Chondrocyte (in vitro differentiated cells): ENCODE measurements at places on chromosomes 16 and 17. TPM values are rescaled to one million over a fixed set of nuclear protein-coding genes. Genes with fewer than 3 reads are reported as not detected.

EVPLL gene
- not detected in 3 replicates for total RNA-seq

MYLK3 gene
- total RNA-seq, result 0.05 to 0.65 TPM (median 0.32 TPM) in 3 replicates

GNGT2 gene
- not detected in 3 replicates for total RNA-seq

KRT20 gene
- total RNA-seq, result not detected in 3 replicates

PRAC2 gene
- not detected in 3 replicates for total RNA-seq

HSF5 gene
- 0.08 to 0.10 TPM in 2 of 3 replicates, not detected in the other for total RNA-seq

GRCh38 chr16:4825196-4825595 lies 21.9 kb downstream of the GLYR1 start:
- H3K27ac ChIP-seq, result no peak overlapping the region
- no peak for DNase-seq
- H3K36me3 ChIP-seq, result peaks cover 38% of the 10 kb centered on the region
- no peak overlapping the region for H3K4me3 ChIP-seq
- no peaks in the 10 kb centered on the region for H3K27me3 ChIP-seq

GRCh38 chr16:66416136-66416535 lies 11.0 kb upstream of the BEAN1 start:
- peaks cover 2% of the 10 kb centered on the region for H3K27me3 ChIP-seq
- no peak for DNase-seq
- H3K36me3 ChIP-seq, result peaks cover 4% of the 10 kb centered on the region
- peaks cover 15% of the 10 kb centered on the region for H3K4me1 ChIP-seq

DNA sequence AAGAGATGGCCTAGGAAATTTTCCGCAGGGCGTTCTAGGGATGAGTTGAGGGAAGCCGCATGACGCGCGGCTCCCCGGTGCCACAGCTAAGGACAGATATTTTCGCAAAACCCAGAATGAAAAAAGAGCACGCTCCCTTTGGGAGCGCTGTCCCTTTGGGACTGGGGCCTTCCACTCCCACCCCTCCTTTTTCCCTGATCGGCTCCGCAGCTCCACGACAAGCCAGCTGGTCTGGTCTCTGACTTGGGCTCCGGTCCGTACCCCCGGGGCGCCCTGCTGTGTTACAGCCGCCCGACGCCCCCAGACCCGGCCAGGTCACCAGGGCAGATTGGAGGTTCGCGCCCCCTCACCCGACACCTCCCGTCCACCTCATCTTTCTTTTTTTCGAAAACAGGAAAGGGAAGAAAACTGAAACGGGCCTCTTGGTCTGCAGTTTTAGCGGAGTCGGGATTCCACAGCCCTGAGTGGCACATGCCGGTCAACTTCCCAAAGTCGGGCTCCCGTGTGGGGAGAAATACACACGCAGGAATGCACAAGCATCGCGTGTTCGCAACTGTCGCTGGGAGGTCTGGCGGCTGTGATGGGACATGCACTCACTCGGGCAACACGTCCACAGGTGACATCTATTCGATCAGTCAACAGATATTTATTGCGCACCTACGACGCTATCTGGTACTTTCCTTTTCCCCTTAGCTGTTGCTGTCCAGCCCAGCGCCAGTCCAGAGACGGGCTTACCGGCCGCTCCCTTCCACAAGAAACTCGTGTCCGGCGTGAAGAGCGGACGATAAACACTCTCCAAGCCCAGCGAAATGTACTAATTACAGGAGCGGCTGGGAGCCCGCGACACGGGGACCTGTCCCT lies 3.9 kb upstream of the SOX9 start:
- no peaks in the 10 kb centered on the region for H3K36me3 ChIP-seq
- H3K27me3 ChIP-seq, result peaks cover 20% of the 10 kb centered on the region
- peaks cover 41% of the 10 kb centered on the region for H3K4me1 ChIP-seq
- H3K27ac ChIP-seq, result no peak overlapping the region

DNA sequence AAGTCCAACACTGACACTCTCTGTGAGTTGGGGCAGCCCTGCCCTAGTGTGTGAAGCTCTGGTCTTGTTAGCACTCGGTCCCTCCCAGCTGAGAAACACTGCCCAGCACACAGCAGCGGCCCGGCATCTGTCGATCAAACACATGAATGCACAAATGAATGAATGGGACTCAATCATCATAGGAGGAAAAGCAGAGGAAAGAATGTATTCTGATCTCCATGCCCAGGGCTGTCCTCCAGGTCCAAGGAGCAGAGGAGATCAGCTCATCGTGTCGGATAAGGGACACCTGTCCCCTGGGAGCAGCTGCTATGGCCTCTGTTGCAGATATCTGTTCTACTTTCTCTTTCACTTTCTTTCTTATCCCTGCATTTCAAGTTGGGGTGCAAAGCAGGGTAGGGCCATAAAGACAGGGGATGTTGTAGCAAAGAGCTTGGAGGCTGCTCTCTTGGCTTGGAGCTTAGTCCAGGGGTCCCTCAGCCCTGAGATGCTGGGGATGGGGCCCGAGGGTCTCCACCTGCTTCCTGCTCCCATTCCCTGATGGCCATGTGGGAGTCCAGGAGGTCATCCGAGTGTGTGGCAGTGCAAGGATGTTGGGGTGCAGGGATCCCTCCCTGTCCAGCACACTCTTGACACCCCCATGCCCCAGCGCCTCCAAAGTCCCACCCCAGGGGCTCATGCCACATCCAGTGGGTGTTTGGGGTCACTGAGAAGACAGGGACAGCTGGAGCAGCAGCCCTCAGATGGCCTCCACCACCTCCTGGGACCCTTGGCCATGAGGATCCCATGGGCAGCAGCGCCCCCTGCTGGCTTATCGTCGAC lies 88.2 kb downstream of the IRF8 start:
- no peaks in the 10 kb centered on the region for H3K36me3 ChIP-seq
- H3K4me3 ChIP-seq, result no peak overlapping the region
- peaks cover 72% of the 10 kb centered on the region for H3K27me3 ChIP-seq
- DNase-seq, result no peak
- H3K4me1 ChIP-seq, result no peaks in the 10 kb centered on the region

DNA sequence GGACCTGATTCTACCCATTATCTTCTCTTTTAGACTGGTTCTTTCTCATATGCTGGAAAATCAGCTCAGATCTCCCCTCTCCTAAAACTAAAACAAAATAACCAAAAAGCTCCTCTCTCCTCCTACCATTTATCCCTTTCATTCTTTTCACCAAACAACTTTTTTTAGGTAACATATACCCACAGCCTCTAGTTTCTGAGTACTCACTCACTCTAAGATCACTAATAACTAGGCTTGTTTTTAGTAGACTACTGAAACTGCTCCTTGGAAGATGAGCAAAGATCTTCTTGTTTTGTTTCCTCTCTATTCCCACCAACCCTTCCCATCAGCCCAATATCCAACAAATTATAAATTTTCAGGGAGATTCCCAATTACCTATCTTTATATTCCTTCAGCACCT lies 129.0 kb downstream of the SKAP1 start:
- DNase-seq, result no peak
- no peak overlapping the region for H3K4me3 ChIP-seq
- no peaks in the 10 kb centered on the region for H3K4me1 ChIP-seq
- H3K27ac ChIP-seq, result no peak overlapping the region
- no peaks in the 10 kb centered on the region for H3K36me3 ChIP-seq

- H3K4me1 ChIP-seq, result no peaks in the 10 kb centered on the region
- no peak overlapping the region for H3K4me3 ChIP-seq
- peaks cover 30% of the 10 kb centered on the region for H3K36me3 ChIP-seq
- no peak for DNase-seq
These were observed 17.1 kb upstream of the FLCN start for GRCh38 chr17:17254036-17254435.

DNA sequence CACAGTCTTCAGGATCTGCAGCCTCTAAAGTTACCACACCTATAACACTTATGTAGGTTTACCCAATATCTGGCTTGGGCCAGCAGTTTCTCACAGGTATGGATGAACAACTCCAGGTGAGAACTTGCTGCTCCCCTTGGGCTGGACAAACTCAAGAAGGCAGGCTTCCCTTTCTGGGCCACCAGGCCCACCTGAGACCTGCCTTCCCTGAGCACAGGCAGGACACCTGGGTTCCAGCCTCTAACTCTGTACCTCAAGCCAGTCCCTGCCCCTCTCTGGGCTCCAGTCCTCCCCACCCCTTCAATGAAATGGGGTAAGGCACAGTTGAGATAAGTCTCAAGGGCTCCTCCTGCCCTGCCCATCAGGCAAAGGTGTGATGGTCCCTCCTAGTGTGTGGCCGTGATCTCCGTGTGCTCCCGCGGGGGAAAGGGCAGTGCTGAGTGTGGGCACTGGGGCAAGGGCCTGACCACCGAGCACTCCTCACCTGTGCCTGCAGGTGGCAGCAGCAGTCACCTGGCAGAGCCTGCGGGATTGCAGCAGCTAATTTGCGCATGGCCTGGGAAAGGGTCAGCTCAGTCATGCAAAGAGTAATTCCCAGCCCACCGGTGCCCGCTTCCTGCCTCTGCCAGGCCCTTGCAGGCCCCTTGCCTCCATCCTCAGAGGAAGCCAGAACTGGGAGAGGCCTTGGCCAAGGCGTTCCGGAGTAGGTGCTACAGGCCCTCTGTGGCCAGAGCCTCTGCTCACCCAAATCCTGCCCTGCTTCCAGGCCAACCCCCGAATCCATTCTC lies 28.2 kb upstream of the ADGRG1 start:
- no peak overlapping the region for H3K4me3 ChIP-seq
- peaks cover 1% of the 10 kb centered on the region for H3K27me3 ChIP-seq
- no peak overlapping the region for H3K27ac ChIP-seq
- peaks cover 6% of the 10 kb centered on the region for H3K36me3 ChIP-seq
- peak; percentile 70 for DNase-seq
- H3K4me1 ChIP-seq, result peaks cover 20% of the 10 kb centered on the region

- H3K27ac ChIP-seq, result no peak overlapping the region
- H3K4me1 ChIP-seq, result peaks cover 4% of the 10 kb centered on the region
- H3K27me3 ChIP-seq, result no peaks in the 10 kb centered on the region
These were observed 1.6 kb upstream of the GAST start for GRCh38 chr17:41710472-41711090.

GRCh38 chr17:74863420-74864296 lies 4.0 kb upstream of the GRIN2C start:
- peaks cover 17% of the 10 kb centered on the region for H3K4me1 ChIP-seq
- peaks cover 5% of the 10 kb centered on the region for H3K36me3 ChIP-seq
- peaks cover 18% of the 10 kb centered on the region for H3K27me3 ChIP-seq
- peak; percentile 86 for DNase-seq
- no peak overlapping the region for H3K27ac ChIP-seq

DNA sequence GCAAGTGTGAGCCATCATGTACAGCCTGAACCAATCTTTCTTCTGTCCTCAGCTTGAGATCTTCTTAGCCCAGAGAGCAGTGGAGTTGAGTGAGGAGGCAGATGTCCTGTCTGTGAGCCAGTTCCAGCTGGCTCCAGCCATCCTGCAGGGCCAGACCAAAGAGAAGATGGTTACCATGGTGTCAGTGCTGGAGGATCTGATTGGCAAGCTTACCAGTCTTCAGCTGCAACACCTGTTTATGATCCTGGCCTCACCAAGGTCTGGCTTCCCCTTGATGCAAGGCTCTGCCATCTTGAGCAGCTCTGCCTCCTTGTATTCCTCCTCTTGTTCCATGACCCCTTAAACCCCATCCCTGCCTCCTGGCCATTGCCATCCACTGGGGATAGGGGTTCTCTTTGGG lies 9.6 kb downstream of the CDK5RAP3 start:
- no peak overlapping the region for H3K27ac ChIP-seq
- no peaks in the 10 kb centered on the region for H3K4me1 ChIP-seq
- peaks cover 27% of the 10 kb centered on the region for H3K36me3 ChIP-seq
- H3K4me3 ChIP-seq, result no peak overlapping the region
- no peaks in the 10 kb centered on the region for H3K27me3 ChIP-seq
- no peak for DNase-seq

DNA sequence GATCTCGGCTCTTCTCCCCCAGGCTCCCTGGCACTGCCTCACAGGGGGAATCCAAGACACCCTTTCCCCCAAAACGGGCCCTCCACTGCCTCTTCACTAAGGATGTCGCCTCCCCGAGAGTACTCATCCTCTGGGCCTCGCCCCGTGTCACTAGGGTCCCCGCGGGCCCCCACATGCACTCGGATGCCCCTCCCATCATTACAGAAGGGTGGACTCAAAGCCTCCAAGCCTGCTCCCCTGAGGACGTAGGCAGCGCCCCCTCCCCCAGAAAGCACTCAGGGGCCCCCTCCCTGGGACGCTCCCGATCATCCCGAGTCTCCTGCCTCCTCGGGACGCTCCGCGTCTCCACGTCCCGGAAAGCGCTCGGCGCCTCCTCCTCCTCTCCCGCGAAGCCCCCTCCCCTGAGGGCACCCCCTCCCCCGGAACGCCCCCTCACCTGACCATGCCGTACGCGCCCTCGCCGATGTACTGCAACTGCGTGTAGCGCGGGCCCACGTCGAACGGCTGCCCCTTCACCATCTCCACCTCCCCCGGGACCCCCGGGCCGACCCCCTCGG lies 338 bp downstream of the MAPK3 start:
- no peaks in the 10 kb centered on the region for H3K27me3 ChIP-seq
- H3K4me3 ChIP-seq, result peak overlapping the region; percentile 87
- peak overlapping the region; percentile 57 for H3K27ac ChIP-seq
- no peak for DNase-seq

DNA sequence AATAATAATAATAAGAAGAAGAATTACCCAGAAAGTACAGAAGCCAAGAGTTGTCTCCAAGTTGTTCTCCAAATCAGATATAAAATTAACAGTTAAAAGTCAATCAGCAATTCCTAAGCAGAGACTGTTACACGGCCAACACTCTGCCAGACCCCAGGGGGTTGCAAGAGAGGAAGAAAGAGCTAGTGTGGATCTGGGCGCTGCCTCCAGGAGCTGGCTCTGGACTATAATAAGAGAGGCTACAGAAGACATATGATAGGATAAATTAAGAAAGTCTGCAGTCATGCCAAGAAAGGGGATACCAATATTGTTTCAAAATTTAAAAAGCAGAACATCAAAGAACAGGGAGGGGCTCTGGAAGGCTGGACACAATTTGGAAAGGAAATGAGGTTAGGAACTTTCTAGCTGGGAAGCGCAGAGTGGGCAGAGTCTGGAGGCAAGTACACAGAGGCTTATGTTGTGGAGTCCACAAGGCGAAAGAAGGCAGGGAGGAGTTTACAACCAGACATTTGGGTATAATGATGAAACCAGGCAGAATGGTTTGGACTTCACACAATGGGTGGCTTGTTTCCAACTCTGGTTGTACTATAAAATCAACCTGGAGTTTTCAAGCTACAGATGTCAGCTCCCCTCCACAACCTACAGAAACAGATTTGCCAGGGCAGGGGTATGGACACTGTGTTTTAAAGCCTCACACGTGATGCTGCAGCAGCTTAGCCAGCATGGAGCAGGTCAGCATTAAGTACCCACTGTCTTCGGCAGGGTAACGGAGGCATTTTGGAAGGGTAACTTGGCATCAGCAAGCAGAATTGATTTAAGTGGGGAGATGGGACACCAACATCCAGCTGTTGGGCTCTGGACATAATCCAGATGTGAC lies 49.4 kb downstream of the SLC39A11 start:
- no peak for DNase-seq
- peaks cover 7% of the 10 kb centered on the region for H3K36me3 ChIP-seq
- peak overlapping the region; percentile 28 for H3K4me3 ChIP-seq

GRCh38 chr17:48238933-48239602 lies 131.5 kb downstream of the SNX11 start:
- DNase-seq, result no peak
- no peak overlapping the region for H3K4me3 ChIP-seq
- peaks cover 20% of the 10 kb centered on the region for H3K27me3 ChIP-seq
- H3K27ac ChIP-seq, result no peak overlapping the region

GRCh38 chr17:65374966-65375365 lies 186.5 kb downstream of the AXIN2 start:
- no peak overlapping the region for H3K27ac ChIP-seq
- no peaks in the 10 kb centered on the region for H3K4me1 ChIP-seq
- peaks cover 2% of the 10 kb centered on the region for H3K27me3 ChIP-seq
- H3K36me3 ChIP-seq, result no peaks in the 10 kb centered on the region

- H3K27me3 ChIP-seq, result no peaks in the 10 kb centered on the region
- H3K4me1 ChIP-seq, result peaks cover 10% of the 10 kb centered on the region
- H3K36me3 ChIP-seq, result no peaks in the 10 kb centered on the region
- H3K4me3 ChIP-seq, result no peak overlapping the region
- no peak for DNase-seq
These were observed 96.5 kb upstream of the CDH11 start for GRCh38 chr16:65218348-65218747.

GRCh38 chr16:88382491-88383400 lies at the start of gene ZNF469:
ZNF469 (plus strand) TSS chr16:88382959; CDS start chr16:88427471, 44,512 bp downstream.
- peak; percentile 68 for DNase-seq
- H3K4me3 ChIP-seq, result peak within 1 kb of the TSS; percentile 80
- peaks cover 44% of the 10 kb centered on the region for H3K4me1 ChIP-seq
- no peaks in the 10 kb centered on the region for H3K27me3 ChIP-seq
